ENCODE measurements at places on chromosomes 4 and X.

- DNase-seq, result no peak
Measured at GRCh38 chr4:35102066-35102465, 1142.2 kb downstream of the ARAP2 start.

DNA sequence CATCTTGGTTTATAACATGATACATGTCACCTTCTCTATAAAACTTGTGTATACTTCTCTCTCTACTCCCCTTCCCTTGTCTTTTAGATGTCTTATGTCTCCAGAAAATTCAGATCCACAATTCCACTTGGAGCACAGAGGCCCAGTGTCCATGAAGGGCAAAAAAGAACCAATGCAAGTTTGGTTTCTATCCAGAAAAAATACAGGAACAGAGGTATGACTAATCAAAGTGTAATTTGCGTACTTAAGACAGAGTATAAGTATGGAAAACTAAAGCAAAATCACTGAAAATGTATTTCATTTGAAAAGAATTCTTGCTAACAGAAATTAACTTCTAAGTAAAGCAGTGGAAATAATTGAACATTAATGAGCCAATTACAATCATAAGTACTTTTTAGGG is 46.2 kb downstream of the GUCY1B1 start:
- DNase-seq, result no peak

DNA sequence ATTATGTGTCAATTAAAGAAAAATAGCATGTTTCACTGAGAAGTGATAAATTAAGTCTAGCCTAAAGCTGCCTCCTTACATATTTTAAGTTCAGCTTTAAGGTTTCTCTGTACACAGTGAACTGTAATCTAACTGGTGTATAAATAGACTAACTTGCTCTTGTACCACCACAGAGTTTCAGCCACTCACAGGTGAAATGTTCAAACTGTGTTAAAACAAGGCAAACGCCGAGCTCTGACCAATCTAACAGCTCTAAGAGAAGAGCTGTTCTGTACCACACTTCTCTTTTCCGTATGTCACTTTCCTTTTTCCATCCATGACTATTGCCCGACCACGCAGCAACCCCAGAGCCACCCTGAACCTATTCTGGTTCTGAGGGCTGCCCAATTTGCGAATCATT is 64.5 kb downstream of the DCHS2 start:
- no peak for DNase-seq

GRCh38 chrX:42754115-42754514 is 23.8 kb downstream of the PPP1R2C start:
- DNase-seq, result peak; percentile 57

DNA sequence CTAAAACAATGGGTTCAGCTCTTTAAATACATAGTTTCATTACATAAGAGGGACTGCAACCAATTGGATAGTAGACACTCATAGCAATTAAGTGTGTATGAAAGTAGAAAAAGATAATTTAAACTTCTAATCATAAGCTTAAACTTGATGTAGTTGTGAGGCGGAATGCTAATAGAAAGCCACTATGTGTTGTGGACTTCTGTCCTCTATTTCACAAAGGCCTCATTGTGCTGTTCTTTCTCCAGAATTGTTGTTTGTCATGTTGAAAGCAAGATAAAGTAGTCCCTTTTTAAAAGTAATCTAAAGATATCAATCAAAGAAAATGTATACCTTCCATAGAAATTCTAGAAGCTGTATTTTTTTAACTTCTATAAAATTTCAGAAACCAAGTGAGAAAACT is 329.4 kb downstream of the KLHL4 start:
- DNase-seq, result no peak

DNA sequence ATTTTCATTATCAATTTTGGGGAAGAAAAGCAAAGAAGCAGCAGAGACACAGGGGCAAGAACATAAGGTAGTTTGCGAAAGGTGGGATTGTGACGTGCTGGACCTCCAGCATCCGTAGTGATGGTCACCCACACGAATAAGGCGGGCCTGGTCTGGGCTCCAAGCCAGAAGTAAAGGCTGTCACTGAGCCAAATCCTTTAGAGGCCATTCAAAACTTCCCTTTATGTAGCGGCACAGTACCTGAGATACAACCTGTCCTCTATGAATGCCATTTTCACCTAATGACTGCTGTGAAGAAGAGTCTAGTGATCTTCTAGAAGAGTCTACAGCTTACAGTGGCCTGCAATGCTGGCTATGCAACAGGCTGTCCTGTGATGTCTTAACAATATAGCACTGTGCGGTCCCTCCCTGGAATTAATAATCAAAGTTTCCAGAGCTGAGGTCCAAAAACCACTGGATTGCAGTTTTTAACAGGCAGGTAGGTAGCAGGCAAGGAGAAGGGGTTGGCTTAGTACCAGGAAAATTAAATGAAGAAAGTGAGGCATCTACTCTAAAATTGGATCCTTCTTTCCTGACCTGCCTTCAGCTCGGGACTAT is 56.2 kb downstream of the TRIML1 start:
- no peak for DNase-seq

DNA sequence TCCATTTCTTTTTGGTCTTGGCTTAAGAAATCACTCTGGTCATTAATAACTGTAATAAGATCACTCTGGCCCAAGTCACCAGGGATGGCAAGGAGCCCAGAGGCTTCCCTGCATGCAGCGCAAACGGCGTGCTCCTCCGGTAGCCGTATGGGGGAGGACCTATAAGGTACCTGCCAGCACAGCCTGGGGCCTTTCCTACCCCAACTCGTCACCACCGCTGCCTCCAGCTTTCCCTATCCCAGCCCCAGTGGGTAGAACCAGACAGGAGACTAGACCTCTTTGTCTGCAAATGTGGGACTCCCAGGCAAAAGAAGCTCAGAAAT is 25.9 kb downstream of the HAND2 start:
- DNase-seq, result peak; percentile 50

DNA sequence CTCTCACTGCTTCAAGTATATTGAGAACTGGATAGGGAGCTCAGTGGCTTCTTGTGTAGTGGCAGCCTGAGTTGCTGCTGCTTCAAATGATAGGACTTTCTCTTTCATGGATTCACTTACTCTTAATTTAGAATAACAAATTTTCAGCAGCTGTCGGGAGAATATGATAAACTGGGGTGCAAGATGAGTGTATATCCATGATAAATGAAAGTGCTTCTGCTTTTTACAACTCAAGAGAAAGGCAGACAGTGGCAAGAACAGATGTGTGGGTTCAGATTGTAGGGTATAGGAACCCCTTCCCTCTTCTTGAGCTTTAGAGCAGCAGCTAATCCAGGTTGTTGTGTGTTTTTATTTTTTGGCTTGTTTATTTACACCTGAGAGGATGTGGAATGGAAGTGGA is 1.0 kb downstream of the SH3BGRL start:
- no peak for DNase-seq

DNA sequence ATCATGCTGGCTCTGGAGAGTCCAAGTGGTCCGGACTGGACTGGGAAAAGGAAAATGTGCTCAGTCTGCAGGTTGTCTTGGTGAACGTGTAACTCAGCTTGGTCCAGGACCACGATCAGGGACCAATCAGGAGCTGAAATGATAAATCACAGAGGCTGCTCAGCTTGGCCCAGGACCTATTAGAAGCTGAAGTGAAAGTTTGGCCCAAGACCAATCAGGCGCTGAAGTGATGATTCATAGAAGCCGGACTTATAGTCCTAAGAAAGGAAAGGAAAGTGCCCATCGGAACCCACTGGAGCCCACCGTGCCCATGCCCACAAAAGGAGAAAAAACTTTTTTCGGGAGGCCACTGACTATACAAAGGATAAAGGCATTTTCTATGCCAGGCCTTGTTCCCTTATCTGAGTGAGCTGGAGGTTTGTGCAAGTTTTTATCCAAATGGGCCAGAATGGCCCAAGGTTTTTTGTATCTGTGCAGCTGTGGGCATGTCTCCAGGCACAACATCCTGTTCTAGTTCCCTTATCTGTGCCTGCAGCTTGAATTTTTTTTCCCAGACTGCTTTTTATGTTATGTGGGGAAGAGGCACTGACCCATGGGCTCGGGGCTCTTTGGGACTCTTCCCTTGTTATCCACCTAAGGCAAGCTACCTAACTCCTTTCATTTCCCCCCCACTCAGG is 194.4 kb downstream of the FAM133A start:
- DNase-seq, result peak; percentile 35

DNA sequence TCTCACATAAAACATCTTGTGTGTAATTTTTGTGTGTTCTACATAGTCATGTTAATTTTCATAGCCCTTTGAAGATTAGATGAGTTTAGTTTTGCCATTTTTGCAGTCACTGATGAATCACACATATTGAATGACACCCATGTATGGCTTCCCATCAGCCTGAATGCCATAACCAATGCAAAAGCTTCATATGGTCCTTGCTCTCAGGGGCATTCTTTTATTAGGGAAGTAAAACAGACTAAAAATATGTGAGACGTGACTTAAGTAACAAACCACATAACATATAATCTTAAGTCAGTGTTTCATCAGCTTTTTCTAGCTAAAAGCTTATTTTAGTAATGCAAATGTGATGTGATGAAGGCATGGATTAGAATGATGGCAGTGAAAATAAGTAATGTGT is 8.2 kb downstream of the SLC25A4 start:
- DNase-seq, result no peak

GRCh38 chrX:153441296-153441695 is 4.6 kb downstream of the TREX2 start:
- DNase-seq, result no peak

- DNase-seq, result no peak
Measured at GRCh38 chr4:30182786-30183185, 537.4 kb upstream of the PCDH7 start.

- DNase-seq, result no peak
Measured at GRCh38 chrX:141183000-141183399, 6.1 kb upstream of the LDOC1 start.

- peak; percentile 59 for DNase-seq
Measured at GRCh38 chr4:24262616-24263015, 321.7 kb downstream of the DHX15 start.

- DNase-seq, result no peak
Measured at GRCh38 chr4:45776146-45776545, 347.7 kb downstream of the GABRG1 start.

DNA sequence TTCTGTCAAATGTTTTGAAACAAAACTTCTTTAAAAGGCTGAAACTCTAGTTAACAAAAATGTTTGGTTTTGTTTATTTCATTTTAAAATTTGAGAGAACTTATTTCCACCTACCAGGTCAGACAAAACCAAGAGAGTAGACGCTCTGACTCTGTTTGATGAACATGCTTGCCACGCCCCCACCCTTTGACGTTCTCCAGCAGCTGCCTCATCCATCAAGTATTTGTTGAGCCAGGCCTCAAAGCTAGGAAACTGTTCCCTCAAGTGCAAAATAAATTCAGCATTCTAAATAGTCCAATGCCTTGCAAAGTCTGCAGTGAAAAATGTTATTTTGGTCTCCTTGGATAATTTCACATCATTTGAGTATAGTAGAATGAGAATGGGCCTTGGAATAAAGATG is 121.6 kb downstream of the GUCY2F start:
- DNase-seq, result peak; percentile 74

DNA sequence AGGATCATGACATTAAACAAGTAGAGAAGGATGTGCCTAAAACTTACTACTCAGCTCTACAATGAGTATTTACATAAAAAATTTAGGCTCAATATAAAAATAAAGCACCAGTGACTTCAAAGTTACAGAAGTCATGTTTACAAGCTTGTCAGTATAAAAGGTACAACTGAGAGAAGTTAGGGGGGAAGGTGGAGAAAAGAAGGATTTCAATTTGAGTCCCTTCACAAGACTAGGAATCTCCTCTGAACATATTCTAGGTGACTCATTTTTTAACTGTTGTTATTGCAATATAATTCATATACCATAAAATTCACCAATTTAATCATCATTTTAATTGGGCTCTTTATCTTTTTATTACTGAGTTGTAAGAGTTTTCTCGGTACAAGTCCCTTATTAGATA is 26.9 kb downstream of the FRYL start:
- no peak for DNase-seq

GRCh38 chrX:85882601-85883000 is 164.8 kb downstream of the CHM start:
- DNase-seq, result no peak

- DNase-seq, result peak; percentile 90
Measured at GRCh38 chr4:4869731-4870571, 10.5 kb downstream of the MSX1 start.

DNA sequence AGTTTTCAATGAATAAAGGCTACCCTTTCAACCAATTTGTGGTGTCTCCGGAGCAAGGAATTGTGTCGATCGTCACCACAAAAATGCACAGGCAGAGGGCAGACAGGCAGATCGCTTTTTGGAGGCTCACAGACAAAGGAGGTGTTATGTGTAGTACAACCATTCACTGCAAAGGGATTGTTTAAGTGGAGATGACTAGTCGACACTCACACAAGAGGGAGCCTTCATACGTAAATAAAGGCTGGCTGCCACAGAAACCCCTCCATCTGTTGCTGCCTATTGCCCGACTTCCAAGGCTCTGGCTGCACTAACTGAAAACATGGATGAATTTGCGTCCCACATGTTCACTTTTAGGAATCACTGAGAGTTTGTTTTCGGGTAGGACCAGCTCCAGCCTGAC is 281.1 kb downstream of the NKX6-1 start:
- DNase-seq, result peak; percentile 73

GRCh38 chr4:182736207-182736606 is 181.0 kb downstream of the DCTD start:
- no peak for DNase-seq

DNA sequence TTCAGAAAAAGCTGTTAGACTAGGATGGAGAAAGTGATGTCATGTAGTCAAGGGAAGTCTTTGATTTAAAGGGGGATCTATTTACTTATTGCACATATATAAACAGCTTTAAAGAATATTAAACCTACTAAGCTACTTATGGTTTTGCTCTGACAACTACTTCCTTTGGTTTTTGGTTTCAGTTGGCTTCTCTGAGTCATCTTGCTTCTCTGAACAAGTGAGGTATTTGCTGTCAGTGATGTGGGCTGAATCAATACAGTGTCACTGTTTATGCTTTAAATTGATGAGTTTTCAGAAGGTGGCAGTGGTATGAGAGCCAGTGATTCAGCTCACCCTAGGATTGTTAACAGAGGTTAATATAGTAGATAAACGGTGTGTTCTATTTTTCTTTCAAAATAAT is 75.1 kb downstream of the CEP44 start:
- DNase-seq, result no peak

- DNase-seq, result peak; percentile 75
Measured at GRCh38 chr4:6608758-6609414, 31.6 kb upstream of the MRFAP1 start.

- DNase-seq, result no peak
Measured at GRCh38 chr4:47744253-47744652, 93.6 kb downstream of the CORIN start.

GRCh38 chr4:4755306-4755705 is 104.2 kb upstream of the MSX1 start:
- no peak for DNase-seq

DNA sequence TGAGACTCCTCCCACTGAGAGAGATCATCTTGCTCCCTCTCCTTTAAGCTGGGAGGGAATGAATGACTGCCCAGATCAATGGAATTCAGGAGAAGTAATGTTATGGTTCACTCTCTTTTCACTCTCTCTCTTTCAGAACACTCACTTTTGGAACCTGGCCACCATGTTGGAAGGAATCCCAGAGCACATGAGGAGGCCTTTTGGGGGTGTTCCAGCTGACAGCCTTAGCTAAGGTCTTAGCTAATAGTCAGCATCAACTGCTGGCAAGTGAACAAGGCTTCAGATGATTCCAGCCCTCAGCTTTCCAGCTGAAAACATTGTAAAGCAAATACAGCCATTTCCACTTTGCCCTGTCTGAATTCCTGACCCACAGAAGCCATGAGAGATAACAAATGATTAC is 124.0 kb upstream of the CLNK start:
- no peak for DNase-seq

GRCh38 chr4:35539404-35540055 is 704.8 kb downstream of the ARAP2 start:
- DNase-seq, result no peak

All from islet precursor cell (in vitro differentiated cells).